G401 (cell line): ENCODE measurements at places on chromosomes 16 and 17. TPM values are rescaled to one million over a fixed set of nuclear protein-coding genes. Genes with fewer than 3 reads are reported as not detected.

- DNase-seq, result peak; percentile 30
Measured at GRCh38 chr17:7632492-7632894, 2.6 kb downstream of the SHBG start.

DNA sequence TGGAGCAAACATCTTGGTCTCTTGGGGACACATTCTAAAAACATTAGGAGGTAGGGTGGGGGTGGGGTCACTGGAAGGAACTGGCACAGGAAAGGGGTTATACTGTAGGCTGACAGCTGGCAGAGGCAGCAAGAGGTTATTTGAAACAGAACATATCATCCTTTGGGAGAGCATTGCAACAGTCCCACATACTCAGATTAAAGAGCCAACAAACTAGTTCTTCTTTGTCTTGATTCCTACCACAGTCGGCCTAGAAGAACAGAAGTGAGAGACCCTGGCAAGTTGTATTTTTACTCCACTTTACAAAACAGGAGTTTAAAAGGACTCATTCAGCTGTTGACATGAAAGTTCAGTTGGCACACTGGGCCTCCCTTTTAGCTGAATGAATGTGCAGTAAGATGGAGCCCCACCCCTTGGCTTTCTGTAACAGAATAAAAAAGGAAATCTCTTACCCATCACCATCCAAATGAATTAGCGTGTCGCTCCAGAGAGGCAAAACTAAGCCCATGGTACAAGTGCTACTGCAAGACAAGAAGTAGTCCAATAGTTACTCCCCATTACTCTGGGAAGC is 54.6 kb upstream of the CORO6 start:
- DNase-seq, result no peak

GRCh38 chr17:12431188-12431587 is 234.5 kb upstream of the MYOCD start:
- DNase-seq, result no peak

GRCh38 chr17:61584866-61585265 is 6.2 kb downstream of the NACA2 start:
- no peak for DNase-seq

- DNase-seq, result no peak
Measured at GRCh38 chr17:49370971-49371834, 9.2 kb upstream of the ZNF652 start.

The ABCA3 gene
- 4.9 and 9.5 TPM in 2 replicates for total RNA-seq
